ENCODE measurements at places on chromosomes 7 and 10.
A peak's percentile ranks its signal among the peaks of the same experiment; 100 is the strongest.

- DNase-seq = peak; percentile 82
Observed at GRCh38 chr10:30186371-30186875, 127.0 kb upstream of the JCAD start.

- DNase-seq = peak; percentile 83
Observed at GRCh38 chr10:21526860-21527597, 1.5 kb upstream of the SKIDA1 start.

DNA sequence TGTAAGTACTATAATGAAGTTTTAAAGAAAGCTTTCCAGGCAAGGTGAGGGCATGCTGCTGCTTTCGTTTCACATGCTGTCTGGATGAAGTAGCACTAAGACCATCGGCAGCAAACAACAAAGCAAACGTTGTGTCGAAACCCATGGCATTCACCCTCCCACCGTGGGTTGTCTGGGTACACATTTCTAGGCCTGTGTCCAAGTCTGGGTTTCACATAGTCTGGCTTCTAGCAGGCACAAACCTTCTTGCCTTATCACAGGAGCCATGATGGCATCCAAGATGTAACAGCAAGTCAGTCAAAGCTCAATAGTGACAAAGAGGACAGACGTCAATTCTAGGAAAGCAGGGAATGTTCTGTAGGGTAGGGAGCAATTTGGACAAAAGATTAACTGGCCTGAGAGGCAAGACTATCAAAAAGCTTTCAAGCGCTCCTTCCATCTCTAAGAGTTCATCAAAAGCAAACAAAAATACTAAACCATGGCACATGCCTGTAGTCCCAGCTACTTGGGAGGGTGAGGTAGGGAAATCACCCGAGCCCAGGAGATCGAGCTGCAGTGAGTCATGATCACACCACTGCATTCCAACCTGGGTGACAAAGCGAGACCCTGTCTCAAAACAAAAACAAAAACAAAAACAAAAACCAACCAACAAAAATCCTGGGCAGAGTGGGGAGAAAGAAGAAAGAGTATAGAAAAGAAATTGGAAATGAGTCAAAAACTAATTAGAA, 42.7 kb downstream of the PAXIP1 start:
- DNase-seq = no peak

DNA sequence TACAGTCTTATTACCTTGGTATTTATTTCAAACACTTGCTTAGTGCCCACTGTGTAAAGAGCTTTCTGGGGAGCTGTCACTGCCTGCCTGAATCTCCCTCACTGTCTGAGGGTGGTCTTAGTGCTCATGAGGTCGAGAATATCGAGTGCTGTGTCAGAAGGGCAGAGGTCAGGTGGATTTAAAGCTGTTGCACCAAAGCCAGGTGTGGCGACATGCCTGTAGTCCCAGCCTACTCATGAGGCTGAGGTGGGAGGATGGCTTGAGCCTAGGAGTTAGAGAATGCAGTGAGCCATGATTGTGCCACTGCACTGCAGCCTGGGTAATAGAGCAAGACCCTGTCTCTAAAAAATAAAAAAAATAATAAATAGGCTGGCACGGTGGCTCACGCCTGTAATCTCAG, 20.9 kb downstream of the CCM2 start:
- no peak for DNase-seq

DNA sequence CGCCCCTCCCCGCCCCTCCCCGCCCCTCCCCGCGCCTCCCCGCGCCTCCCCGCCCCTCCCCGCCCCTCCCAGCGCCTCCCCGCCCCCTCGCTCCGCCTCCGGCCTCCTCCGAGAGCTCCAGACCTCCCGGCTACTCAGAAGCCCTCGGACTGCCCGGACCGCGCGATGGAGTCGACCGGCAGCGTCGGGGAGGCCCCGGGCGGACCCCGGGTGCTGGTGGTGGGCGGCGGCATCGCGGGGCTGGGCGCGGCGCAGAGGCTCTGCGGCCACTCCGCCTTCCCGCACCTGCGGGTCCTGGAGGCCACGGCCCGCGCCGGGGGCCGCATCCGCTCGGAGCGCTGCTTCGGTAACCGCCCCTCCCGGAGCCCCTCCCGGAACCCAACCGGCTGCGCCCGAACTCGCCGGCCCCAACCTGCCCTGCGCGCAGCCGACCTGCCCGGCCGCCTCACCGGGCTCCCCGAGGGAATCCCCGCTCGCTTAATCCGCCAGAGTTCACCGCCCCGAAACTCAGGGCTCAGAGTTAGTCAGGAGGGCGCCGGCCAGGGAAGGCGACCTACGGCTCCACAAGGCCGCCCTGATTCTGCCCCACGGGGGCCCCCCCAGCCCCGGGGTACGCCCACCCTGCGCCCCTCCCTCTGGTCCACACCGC, at the start of gene PAOX:
Gene PAOX, plus strand, starts transcription at position 111 of the 649 bp plus-strand sequence. Its CDS starts 55 bp downstream, at position 166.
- no peak for DNase-seq

GRCh38 chr10:16570731-16571130, 49.1 kb upstream of the C1QL3 start:
- no peak for DNase-seq

- peak; percentile 67 for DNase-seq
Observed at GRCh38 chr10:57952741-57953140, 315.0 kb downstream of the IPMK start.

GRCh38 chr7:106417273-106417902, 132.6 kb upstream of the NAMPT start:
- no peak for DNase-seq

GRCh38 chr10:31689233-31689632, 239.4 kb downstream of the ARHGAP12 start:
- DNase-seq = no peak

- no peak for DNase-seq
Observed at GRCh38 chr7:66779669-66780409, 39.3 kb downstream of the RABGEF1 start.

- peak; percentile 64 for DNase-seq
Observed at GRCh38 chr10:95693071-95693667, 558 bp downstream of the TCTN3 start.

DNA sequence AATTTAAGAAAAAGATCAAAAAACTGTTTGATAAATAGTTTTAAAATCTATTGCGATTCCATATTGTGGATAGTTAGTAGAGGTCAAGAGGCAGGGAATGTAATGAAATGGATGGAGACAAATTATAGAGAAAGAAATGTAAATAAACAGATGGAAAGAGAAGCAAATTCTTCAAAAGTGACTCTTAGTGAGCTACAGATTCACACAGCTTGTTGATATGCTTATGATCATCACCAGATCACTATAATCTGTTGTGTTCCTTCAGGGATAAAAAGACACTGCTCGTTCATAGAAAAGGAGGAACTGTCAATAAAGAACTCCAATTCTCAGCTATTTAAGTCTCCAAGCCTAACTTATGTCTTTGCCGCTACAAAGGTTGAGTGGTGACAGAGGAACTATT, 251.4 kb upstream of the SEMA3C start:
- no peak for DNase-seq

GRCh38 chr10:111821871-111822270, 361.7 kb downstream of the GPAM start:
- DNase-seq = no peak

DNA sequence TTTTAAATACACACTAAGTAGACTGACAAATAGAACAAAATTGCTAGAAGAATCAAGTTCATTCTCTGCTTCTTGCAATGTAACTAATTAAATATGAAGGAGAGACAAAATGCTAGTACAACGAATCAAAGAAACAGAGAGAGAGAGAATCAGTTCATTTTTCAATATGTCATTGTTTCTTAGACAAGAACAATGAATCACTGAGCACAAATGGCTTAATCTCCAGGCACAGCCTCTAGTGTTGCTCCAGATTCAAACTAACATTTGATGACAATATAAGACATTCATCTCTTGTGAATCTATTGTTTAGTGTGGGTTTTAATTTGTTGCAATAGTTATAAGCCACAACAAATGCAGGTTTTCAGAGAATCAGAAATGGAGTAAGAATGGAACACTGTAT, 357.4 kb upstream of the TMEM229A start:
- DNase-seq = no peak

- DNase-seq = no peak
Observed at GRCh38 chr7:1586827-1587705, 17.2 kb upstream of the PSMG3 start.

DNA sequence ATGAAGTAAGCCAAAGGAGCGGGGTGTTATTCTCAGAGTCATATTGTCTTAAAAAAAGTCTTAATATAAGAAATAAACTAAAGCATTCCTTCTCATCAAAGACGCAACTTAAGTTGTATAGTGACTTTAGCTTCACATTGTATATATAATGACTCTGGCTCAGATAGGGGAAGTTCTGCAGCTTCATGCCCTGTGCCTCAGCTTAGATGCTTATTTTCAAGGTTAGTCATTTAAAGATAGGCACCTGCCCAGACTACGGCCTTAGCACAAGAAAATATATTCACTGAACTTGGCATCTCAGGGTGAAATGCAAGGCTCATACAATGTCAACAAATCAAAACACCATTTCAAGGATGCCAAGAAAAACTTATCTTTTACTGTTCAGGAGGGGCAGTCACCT, 52.8 kb upstream of the DNAJB12 start:
- no peak for DNase-seq

DNA sequence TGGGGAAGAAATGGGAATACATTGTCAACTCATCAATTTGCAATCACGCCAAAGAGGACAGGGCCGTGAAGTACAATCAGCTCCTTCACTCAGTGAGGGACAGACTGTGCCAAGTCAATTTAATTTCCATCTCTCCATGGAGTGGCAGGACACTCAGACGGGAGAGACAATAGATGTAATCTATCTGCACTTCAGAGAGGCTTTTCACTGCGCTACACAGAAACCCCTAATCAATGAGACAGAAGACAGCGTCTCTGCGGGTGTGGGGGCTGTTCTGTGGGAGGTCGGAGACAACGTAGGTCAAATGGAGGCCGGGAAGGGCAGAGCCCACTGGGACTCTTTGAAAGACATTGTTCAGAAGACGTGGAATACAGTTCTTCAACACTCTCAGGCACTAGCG, 541.0 kb upstream of the ADARB2 start:
- no peak for DNase-seq

DNA sequence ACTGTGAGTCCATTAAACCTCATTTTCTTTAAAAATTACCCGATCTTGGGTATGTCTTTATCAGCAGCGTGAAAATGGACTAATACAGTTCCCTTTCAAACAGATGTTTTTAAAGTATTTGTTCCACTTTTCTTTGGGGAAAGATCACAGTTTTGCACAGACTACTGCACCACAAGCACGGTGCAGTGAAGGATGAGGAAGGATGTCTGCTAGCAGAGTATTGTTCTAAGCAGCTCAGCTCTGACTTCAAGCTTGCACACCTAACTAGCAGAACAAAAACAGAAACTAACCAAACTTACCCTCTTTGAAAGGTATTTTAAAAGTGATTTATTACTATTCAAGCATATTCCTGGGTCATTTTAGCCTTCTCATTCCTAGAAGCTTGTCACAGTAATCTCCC, 20.0 kb downstream of the THNSL1 start:
- DNase-seq = no peak

GRCh38 chr10:110300486-110300986, 4.2 kb downstream of the SMNDC1 start:
- no peak for DNase-seq

GRCh38 chr7:152859781-152860191, 100.2 kb downstream of the ACTR3B start:
- peak; percentile 6 for DNase-seq

GRCh38 chr7:8261711-8262695, at the start of gene ICA1:
Gene ICA1, minus strand, starts transcription at chr7:8262167. Its CDS starts 26,241 bp downstream, at chr7:8235926.
- DNase-seq = peak; percentile 63

- peak; percentile 50 for DNase-seq
Observed at GRCh38 chr10:70125918-70126552, 6.6 kb downstream of the AIFM2 start.

DNA sequence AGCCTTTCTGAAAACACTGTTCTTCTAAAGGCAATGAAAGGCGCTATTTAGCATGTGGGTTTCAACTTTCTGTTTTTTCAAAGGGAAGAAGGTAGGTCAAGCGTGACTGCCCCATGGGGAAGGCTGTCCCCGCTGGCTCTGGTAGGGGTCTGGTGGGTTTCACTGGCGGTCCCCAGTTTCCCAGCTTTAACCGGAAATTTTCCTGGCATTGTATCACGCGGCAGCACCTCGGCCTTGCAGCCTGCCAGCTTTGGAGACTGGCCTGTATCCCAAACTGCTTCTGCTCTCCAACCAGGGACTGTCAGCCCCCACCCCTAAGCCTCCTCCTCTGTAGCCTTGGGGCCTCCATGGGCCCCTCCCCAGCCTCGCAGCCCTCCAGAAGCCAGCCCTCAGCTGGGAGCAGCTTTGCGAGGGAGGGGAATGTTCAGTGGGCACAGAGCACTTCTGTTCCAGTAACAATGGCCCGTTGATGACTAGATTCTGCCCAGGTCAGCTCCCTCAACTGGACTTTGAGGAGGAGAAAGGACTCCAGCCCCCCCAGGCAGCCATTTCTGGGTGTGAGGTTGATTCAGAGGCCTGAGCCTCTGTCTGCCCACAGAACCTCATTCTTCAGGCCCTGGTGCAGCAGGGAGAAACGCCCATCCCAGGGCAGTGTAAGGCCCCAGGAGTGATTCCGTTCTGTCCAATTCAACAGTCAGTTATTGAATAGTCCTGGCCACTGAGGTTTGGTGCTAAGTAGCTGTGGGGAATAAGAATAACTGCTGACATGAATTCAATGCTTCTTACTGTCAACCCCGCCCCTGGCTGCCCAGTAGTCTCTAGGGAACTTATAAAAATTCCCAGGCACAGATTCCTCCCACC, 17.1 kb downstream of the CHST3 start:
- DNase-seq = no peak

All from OCI-M1 (cell line).